ENCODE measurements at places on chromosomes 1 and 21.

GRCh38 chr1:181187337-181188126 is 99.0 kb downstream of the IER5 start:
- DNase-seq, result no peak

DNA sequence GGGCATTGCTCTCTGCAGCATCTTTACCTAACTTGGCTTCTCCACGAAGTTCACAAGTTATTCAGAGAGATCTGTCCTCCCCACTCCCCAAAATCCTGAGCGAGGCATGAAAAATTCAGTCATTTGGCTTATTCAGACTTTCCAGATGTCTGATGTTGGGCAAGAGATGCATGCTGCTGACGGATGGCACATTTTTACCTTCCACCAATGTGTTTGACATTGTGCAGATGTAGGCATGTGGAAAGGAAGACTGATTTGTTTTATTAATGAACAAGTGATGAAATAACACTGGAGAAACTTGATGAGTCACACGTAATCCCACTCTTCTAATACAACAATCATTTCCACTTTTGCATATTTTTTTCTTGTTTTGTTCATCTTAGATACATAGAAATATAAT is 86.7 kb downstream of the C1orf94 start:
- no peak for DNase-seq

DNA sequence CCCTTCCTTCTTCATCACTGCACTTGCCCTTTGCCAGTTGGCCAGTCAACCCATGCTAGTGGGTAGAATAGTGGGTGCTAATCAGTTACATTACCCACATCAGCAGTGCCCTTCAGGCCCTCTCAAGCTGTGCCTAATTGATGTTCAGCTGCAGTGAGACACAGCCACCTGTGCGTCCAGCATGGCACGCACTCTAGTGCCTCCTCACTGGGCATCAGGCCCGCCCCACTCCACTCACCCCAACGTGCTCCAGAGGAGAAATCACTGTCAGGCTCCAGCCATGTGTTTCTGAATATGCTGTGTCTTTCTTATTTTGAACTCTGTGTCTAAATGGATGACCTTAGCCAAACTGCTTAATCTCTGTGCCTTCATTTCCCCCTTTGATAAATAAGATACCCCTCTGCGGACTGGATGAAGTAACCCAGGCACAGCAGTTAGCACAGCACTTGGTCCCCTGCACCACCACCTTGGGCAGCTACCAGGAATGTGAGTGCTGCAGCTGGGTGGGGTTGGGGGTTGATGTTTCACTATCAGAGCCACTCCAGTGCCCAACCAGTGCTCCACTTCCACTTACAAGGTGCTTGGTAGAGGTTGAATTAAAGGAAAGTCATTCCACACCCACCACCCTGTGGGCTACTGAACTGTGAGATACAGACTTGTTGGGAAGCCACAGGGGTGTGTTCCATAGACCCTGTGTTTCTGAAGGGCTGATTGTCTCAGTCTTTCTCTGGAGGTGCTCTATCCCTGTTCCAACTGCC is 8.9 kb upstream of the ADORA3 start:
- no peak for DNase-seq

DNA sequence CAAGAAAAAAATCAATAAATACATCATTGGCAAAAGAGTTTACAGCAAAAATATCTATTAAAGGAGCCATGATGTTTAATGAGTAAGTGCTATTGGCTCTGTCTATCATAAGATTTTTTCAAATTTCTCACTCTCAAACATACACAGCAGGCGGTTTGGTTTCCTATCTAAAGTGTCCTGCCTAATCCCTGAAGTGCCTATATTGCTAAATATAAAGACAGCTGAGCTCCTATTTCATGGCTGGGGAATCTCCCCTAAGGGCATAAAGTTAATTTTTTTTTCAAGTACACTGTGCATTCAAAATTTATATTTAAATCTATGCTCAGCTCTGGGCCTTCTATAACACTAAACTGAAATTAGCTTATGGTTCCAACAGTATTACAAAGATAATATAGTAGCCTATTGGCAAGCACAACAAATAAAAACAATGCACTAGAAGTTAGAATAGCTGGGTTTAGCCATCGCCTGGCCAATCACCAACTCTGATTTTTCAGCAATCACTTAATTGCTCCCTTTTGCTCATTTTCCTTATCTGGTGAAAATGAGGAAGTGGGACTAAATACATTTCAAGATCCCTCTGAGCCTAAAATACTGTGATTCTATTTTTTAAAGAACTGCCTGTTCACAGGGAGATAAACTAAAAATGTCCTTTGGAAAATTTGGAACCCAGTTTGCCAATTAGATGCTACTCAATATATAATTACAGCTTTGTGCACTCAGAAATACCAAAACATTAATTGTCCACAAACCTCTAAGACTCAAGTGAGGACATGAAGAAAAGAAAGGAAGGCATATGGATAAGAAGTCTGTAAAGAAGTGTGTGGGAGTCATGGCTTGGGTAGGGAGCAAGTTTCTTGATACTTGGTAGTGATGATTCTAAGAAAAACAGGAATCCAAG is 62.5 kb downstream of the WDR64 start:
- no peak for DNase-seq

GRCh38 chr1:228366062-228366865 is 40.4 kb downstream of the TRIM11 start:
- DNase-seq, result no peak

GRCh38 chr1:92504291-92505014 is 17.7 kb upstream of the GFI1 start:
- DNase-seq, result no peak

- no peak for DNase-seq
Measured at GRCh38 chr1:17096584-17096983, 22.7 kb downstream of the PADI2 start.

- DNase-seq, result no peak
Measured at GRCh38 chr1:205016584-205016983, 26.4 kb upstream of the CNTN2 start.

GRCh38 chr1:31299365-31299764 is 2.5 kb downstream of the ZCCHC17 start:
- DNase-seq, result no peak

GRCh38 chr1:96845464-96845863 is 123.9 kb downstream of the PTBP2 start:
- no peak for DNase-seq

DNA sequence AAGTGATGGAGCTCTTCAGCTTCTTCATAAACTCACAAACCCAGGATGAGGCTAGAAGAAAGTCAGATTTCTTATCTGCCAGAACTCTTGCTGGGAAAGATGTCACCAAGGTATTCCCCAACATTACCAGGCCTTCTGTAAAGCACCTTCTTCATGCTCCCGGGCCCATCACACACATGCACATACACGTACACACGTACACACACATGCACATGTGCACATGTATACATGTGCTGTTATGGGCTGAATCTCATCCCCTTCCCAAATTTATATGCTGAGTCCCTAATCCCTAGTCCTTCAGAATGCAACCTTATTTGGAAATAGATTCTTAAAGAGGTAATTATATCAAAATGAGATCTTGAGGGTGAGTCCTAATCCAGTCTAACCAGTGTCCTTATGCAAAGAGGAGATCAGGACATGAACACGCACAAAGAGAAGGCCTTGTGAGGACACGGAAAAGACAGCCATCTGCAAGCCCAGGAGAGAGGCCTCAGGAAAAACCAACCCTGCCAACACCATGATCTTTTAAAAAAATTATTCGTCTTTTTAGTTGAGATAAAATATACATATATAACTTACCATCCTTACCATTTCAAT is 76.4 kb upstream of the LYST start:
- DNase-seq, result no peak

DNA sequence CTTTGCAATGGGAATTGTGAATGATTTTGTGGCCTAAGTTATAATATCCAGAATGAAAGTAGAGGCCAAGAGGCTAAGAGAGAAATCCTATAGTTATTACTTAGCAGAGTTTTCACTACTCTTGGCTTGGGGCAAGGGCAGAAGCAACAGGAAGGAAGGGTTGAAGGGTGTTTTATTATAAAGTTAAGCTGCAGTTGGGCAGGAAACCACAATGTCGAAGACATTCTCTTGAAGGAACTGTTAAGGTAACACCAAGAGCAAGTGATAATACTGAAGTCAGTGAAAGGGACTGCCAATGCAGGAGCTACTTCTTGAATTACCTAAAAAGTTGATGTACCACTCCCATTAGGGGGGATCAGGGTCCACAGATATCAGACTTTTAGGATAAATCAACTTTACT is 8.3 kb downstream of the XCL2 start:
- no peak for DNase-seq

DNA sequence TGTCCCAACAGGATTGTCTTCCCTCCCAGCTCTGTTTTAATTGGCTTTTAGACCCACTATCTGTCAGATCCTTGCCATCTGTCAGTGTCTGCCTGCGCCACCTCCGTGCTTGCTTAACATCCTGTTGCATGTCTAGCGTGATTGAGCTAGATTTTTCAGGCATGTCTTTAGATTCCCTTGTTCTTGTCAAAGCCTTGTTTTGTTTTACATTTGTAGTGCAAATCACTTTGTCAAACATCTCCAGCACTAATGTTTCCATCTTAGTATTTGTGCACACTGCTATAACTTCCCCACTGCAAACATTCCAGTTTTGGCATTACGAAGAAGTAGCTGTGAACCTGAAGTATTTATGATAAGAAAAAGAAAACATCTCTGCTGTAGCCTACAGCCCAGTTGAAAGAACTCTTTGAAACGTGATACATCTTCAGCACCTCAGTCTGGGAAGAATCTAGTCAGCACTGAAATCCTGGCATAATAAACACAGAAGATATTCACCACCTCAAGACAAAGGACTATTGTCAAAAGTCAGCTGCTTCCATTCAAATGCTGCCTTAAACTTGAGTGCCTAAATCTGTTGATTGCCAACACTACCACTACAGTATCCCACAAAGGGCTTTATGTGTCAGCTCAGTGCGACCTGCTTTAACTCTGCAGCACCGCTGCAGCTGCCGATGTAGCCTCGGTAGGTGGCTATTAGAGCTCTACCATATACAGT is 105.0 kb downstream of the FNBP1L start:
- DNase-seq, result no peak

DNA sequence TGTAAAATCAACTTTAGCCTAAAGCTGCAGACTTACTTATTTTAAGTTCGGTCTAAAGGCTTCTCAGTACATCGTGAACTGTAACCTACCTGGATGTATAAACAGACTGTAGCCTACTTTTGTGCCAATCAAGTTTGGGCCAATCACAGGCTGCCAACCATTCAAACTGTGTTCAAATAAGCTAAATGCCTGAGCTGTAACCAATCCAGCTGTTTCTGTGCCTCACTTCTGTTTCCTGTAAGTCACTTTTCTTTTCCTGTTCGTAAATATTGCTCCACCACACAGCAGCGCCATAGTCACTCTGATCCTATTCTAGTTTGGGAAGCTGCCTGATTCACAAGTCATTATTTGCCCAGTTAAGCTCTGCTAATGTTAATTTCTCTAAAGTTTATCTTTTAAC is 37.5 kb upstream of the SLAMF9 start:
- DNase-seq, result no peak

DNA sequence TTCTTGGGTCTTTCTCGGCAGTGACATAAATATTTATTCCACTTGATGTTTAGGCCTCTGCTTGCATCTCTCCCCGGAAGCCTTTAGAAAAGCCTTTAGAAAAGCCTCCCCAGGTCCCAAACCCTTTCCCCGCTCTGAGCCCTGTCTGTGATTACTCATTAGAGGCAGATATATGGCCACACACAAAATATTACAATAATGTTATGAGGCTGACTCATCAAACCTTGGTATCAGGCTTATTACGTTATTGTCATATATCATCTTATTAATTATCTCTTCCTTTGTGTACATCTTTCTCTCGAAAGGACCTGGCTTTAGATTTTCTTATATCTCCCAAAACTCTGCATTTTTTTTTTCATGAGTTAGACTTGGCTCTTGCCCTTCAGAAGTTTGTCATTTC is 69.5 kb downstream of the FGGY start:
- no peak for DNase-seq

GRCh38 chr1:174872615-174873058 is 127.1 kb upstream of the CACYBP start:
- DNase-seq, result no peak

GRCh38 chr1:21641967-21642739 is 27.0 kb downstream of the RAP1GAP start:
- DNase-seq, result no peak

- DNase-seq, result no peak
Measured at GRCh38 chr21:37324558-37324957, 42.0 kb upstream of the DYRK1A start.

DNA sequence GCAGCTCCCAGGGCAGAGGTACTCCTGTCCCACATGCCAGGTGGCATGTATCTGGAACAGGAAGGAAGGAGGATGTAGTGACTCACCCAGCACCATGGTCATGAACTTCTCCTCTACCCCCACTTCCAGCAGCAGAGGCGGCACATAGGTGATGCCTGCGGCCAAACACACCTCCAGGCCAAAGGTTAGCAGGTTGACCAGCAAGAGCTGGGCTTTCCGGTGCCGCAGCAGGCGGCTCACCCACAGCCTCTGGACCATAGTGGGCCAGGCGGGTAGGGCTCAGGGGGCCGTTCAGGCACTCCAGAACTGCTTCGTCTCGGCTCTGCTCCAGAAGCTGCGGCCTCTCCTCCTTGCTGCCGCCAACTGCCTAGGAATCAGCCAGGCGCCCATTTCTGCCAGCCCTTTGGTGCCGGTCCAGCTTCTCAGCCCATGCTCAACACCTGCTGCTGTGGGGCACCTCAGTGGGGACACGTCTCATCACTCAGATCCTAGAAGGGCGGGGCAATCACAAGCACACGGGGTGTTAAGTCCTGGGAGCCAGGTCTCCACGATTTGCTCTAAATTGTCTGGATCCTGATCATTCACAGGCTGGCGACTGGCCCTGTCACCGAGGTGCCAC is 15.8 kb downstream of the SLC45A3 start:
- DNase-seq, result no peak

DNA sequence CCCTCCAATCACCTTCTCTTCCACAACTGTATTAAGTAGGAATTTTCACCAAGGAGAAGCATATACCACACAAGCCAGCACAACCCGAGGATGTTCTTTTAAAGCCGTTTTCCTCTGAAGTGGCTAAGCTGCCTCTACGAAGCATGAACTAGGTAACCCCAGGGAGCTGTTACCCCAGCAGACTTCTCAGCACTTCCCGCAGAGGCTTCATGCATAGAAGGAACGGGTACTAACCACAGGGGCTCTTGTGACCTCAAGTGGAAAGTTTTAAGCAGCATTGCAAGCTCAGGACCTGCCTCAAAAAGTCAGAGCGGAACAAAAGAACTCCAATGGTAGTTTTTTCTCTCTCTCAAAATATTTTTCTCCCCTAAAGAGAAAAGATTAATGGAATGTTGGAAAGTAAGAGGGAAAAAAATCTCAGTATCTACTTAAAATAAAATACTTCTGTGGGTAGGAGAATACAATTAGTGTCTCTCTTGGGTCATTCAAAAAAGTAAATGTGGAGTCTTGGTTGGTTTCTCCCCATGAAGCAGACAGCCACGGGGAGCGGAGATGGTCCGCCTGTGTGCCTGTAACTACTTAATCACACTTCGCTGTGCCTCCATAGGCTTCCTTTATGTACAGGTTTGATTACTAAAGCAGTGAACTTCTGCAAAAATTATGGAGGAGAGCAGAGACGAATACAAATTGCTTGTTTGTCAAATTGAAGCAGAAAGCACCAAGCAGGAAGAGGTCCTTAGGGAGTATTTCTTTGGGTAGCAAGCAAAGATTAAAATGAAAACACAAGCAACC is 40.9 kb downstream of the STX6 start:
- DNase-seq, result no peak

GRCh38 chr1:201983380-201983805 is 945 bp downstream of the RNPEP start:
- DNase-seq, result no peak

- DNase-seq, result no peak
Measured at GRCh38 chr1:208951908-208952307, 631.6 kb upstream of the CAMK1G start.

Measured in activated CD4-positive, CD25-positive, alpha-beta regulatory T cell treated with anti-CD3 and anti-CD28 coated beads, Interleukin-2, amount 50 U/mL, for 72 hours (primary cell).